Choroid plexus epithelial cell (primary cell): ENCODE measurements at places on chromosomes 11 and 22.
A peak's percentile ranks its signal among the peaks of the same experiment; 100 is the strongest.

GRCh38 chr22:37340331-37341262 lies 58.3 kb downstream of the CYTH4 start:
- no peak for DNase-seq

DNA sequence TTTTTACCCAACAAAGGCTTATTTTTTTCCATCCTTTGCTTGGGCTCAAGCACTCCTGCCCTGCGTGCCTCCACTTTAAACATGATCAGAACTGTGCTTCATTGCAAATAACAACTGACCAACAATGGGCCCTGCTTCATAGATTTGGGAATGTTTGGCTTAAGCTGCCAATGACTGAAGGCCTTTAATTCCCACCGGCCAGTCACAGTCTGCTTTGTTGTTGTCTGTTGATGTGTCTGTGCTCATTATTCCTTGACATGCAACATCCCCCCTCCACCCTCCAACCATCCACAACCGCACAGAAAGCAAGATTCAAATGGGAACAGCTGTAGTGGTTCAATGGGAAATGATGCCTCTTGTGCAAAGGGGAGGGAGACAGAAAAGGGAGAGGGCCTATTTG lies 23.0 kb downstream of the PAX6 start:
- no peak for DNase-seq

GRCh38 chr22:33923660-33924246 lies 3.5 kb upstream of the LARGE1 start:
- DNase-seq: peak; percentile 85

DNA sequence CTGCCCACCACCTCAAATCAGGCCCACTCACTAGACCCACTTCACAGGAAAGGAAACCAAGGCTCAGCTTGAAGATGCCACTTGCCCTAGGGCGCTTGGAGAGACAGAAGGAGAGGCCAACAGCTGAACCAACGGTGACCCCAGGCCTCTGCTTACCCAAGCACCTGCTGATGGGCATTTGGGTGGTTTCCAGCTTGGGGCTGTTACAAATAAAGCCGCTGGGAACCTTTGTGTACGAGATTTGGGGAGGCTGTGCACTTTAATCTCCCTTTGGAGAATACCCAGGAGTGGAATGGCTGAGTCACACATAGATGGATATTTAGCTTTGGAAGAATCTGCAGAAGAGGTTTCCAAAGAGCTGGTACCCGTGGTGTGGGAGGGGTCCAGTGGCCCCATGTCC lies 50.9 kb upstream of the LINC01488 start:
- DNase-seq: no peak

GRCh38 chr22:37739035-37739434 lies 42.2 kb downstream of the TRIOBP start:
- peak; percentile 56 for DNase-seq

- no peak for DNase-seq
Observed at GRCh38 chr11:2177076-2177475, 5.5 kb upstream of the TH start.
